ENCODE measurements at places on chromosomes 1 and 21. TPM values are rescaled to one million over a fixed set of nuclear protein-coding genes. Genes with fewer than 3 reads are reported as not detected.

Gene PLPPR5
- not detected for total RNA-seq

Gene VCAM1
- 5.6 TPM for total RNA-seq

- H3K4me3 ChIP-seq: no peak overlapping the region
- no peak for DNase-seq
- H3K27me3 ChIP-seq: no peaks in the 10 kb centered on the region
- H3K36me3 ChIP-seq: no peaks in the 10 kb centered on the region
- H3K4me1 ChIP-seq: no peaks in the 10 kb centered on the region
These were observed 82.3 kb downstream of the HMCN1 start for GRCh38 chr1:185816460-185816859.

- H3K4me1 ChIP-seq: peaks cover 34% of the 10 kb centered on the region
- H3K4me3 ChIP-seq: peak overlapping the region; percentile 61
- no peak for DNase-seq
- no peaks in the 10 kb centered on the region for H3K27me3 ChIP-seq
- H3K27ac ChIP-seq: peak overlapping the region; percentile 99
These were observed 1.2 kb downstream of the HES4 start for GRCh38 chr1:998745-998994.

DNA sequence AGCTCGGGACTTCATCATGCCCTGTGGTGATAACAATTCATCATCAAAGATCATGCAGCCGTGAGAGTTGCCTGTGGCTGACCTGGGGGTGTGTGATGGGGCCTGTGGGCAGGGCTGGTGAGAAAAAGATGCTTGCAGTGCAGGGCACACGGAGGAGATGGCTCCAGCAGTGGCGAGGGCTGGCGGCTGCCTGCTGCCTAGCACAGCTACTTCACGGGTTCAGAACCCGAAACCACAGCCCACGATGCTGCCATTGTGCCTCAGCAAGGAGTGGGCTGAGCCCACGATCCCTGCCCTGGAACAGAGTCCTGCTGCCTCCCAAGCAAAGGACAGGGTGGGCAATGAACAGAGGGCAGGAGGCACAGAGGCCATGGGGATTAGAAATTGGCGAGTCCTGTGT is 631 bp upstream of the KRTAP10-9 start:
- no peak overlapping the region for H3K27ac ChIP-seq
- H3K27me3 ChIP-seq: no peaks in the 10 kb centered on the region
- H3K36me3 ChIP-seq: no peaks in the 10 kb centered on the region
- H3K4me1 ChIP-seq: no peaks in the 10 kb centered on the region
- DNase-seq: no peak

Data from vagina (tissue), 2 donors.